ENCODE measurements at places on chromosomes 6 and 20. TPM values are rescaled to one million over a fixed set of nuclear protein-coding genes. Genes with fewer than 3 reads are reported as not detected.

Gene ARMH2
- 1.4 TPM for total RNA-seq

Gene ROS1
- total RNA-seq, result not detected

Gene RHAG
- total RNA-seq, result not detected

Gene MAD2L1BP
- 40.1 TPM for total RNA-seq

Gene ARMC2
- total RNA-seq, result 6.9 TPM

Gene SSTR4
- not detected for total RNA-seq

Gene TRIM40
- total RNA-seq, result not detected

Measured in T-helper 2 cell treated with Interferon-gamma antibody and Interleukin-4, amounts not matched to agents 100 ng/mL and 5 ng/mL, for 36 hours (primary cell).